Activated naive CD8-positive, alpha-beta T cell treated with anti-CD3 and anti-CD28 coated beads, Interleukin-2, amount 50 U/mL, for 16 hours (primary cell): ENCODE measurements at places on chromosomes 16 and 17.

DNA sequence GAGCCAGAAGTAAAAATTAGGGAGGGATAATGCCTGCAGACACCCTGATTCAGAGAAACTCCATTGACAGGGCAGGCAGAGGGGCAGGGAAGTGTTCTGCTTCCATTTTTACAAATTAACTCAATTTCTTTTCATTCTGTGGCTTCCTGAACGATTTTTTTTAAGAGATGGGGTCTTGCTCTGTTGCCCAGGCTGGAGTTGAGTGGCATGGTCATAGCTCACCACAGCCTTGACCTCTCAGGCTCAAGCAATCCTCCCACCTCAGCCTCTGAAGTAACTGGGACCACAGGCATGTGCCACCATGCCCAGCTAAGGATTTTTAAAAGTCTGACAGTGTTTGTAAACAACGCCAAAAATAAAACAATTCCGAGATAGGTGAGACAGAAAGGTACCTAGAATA, 99.8 kb downstream of the SMG6 start:
- DNase-seq, result no peak

DNA sequence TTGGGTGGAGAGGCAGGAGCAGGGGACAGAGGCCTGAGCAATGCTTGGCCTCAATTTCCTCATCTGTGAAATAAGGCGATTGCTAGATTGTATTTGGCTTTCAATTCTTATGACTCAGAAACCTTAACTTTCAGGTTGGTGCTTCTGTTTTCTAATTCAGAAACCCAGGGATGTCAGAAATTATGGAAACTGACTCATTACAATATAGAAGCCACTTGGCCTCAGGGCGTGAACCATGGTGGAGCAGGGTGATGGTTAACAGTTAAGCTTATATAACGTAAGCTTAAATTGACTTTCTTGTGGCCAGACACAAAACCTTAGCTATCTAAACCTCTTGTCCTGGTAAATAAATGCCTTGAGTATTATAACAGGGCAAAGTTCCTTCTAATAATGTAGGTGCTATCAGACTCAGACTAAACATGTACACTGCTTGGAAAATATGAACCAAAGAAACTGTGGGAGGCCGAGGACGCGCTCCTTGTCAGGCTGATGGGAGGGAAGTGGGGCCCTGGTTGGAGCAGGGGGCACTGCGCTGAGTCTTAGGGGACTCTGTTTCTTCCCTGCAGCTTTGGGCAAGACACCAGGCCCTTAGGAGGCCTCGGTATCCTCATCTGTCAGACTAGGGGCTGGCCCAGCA, 17.1 kb upstream of the SREBF1 start:
- no peak for DNase-seq

- no peak for DNase-seq
Observed at GRCh38 chr17:61307905-61308886, 91.4 kb upstream of the TBX2 start.

- no peak for DNase-seq
Observed at GRCh38 chr17:48299760-48300159, 130.3 kb downstream of the SKAP1 start.

DNA sequence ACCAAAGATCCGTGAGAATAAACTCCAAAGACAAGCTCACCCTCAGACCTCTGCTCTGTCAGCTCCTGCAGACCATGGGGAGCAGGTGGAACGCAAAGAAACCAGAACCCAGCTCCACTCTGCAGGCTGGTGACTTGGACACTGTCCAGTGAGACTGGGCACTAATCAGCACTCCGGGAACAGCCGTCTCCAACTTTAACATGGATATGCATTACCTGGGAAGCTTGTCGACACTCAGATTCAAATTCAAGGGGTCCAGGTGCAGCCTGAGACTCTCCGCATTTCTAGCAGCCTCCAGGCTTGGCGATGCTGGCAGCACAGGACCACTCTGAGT, 9.1 kb downstream of the SLX4 start:
- DNase-seq, result no peak

GRCh38 chr16:62701426-62701825, 665.2 kb upstream of the CDH8 start:
- DNase-seq, result no peak
